ENCODE measurements at places on chromosomes 1 and 21.

GRCh38 chr1:185581961-185582725 is 152.0 kb upstream of the HMCN1 start:
- no peak for DNase-seq

DNA sequence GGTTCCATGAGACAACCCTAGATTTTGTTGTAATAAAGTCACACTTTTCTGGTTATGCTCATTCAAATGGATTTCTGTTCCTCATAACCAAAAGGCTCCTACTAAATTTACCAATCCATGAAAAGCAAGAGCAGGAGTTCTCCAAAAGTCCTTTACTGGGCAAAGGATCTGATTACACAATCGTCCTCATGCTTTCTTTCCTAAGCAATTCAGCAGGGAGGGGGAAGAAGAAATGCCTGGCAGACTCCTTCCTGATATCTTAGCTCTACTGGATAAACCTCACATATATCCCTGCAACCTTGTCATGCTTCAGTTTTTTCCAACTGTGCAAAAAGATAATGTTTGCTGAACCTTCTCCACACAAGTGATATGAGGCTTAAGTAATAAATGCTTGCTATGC is 67.6 kb upstream of the GUCA2B start:
- DNase-seq = no peak

DNA sequence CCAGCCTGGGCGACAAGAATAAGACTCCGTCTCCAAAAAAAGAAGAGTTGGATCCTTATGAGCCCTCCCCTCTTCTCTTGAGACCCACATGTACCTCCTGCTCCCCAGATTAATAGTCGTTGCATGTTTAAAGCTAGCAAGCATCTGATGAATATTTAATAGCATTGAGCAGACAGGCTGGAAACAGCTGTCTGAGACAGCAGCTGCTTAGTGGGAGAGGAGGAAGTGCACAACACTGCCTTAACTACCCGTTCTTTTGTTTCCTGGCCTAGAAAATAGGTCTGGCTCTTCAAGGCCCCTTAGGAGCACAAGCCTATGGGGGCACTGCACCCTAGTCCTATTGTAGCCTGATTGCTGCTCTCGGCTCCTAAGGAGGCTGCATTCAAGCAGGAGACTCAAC is 17.3 kb upstream of the TMEM39B start:
- DNase-seq = no peak

DNA sequence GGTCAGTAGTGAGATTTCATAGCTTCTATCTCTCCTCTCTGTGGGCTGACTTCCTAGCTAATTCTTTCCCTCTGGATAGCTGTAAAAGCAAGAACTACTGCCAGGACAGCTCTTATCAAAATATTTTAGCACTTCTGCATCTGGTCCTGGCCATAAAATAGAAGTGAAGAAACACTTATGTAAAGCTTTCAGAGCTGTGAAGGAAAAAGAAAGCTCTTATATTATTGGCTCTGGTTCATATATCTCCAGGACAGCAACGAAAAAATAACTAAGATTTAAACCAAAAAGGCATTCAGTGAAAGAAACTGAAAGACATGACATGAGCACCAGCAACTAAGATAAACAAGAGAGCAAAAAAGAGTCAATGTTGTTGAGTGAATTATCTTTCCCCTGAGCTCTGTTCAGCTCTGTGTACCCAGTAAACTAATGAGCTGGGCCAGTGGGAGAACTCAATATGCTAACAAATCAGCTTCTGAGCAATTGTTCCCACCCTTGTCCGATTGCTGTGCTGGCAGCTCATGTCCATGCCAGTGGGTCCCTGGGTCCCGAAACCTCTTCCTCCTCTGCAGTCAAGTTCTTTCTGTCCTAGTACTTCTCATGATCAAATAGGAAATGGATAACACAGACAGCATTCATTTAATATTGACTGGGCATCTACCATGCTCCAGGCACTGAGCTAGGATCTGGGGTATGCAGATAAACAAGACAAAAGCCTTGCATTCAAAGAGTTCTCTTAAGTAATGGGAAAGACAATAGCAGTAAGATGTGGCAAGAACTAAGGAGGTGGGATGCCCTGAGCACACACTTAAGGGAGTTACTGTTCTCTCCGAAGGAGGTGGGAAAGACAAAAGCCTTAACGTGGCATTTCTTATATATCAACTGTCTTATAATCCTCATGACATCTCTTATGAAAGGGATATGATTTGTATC is 45.3 kb upstream of the MAN1A2 start:
- no peak for DNase-seq

GRCh38 chr21:30924146-30924700 is 42.8 kb upstream of the KRTAP11-1 start:
- no peak for DNase-seq

- DNase-seq = no peak
Measured at GRCh38 chr1:179663810-179664209, 72.2 kb downstream of the TDRD5 start.

- no peak for DNase-seq
Measured at GRCh38 chr1:228956864-228957263, 221.6 kb downstream of the RHOU start.

- DNase-seq = peak; percentile 65
Measured at GRCh38 chr1:8970870-8971337, 25.2 kb downstream of the CA6 start.

DNA sequence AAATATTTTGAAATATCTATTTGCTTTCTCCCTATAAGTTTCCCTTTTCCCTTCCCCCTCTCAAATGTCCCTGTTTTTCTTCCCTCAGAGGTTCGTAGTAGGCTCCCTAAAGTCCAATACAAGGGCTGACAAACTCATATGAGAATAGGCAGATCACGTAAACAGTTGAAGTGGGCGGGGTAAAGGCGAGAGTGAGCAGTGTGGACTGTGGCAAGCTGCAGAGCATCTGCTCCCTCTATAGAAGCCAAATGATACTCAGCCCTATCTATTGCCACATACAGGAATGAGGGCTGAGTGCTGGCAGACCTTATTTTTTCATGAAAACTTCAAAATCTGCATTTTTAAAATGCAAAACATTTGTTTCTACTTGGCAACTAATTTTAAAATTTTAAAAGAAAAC is 26.3 kb downstream of the PRDX6 start:
- no peak for DNase-seq

DNA sequence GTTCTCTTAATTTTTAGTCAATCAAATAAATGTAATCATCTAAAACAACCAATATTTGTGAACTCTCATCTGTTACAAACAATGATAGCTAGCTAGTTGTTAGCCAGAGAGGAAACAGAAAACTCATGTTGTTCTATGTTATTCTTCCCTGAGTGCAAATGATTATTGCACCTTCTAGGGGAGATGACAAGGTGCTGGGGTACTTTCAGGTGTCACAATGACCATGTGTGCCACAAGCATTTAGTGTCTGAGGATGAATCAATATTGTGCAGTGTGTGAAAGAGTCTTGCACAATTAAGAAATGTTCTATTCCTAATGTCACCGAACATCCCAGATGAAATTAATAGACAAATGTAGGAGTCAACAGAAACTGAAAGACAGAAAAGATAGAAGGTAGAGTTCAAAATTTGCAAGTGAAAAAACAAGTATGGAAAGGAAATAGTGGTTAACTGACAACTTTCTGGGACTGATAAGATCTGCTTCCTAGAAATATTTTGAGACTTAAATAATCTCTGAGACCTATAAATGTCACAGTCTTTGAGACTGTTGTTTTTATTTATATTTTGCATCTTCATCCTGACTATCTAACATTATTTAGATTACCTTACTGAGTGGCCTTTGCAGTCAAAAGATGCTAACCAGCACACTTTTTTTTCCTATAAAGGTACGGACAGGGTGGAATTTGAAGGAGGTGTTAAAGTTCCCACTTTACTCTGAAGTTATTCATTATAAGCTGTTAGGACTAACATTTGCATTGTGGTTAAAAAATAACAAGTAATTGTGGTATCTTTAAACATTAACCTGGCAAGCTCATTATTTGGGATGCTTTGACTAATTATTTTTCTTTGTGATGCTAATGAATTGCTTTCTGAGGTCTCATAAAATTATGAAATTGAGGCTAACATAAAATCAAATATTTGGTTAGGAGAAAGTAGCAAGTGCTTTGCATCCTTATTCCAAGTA is 21.6 kb upstream of the DPYD start:
- DNase-seq = peak; percentile 9

DNA sequence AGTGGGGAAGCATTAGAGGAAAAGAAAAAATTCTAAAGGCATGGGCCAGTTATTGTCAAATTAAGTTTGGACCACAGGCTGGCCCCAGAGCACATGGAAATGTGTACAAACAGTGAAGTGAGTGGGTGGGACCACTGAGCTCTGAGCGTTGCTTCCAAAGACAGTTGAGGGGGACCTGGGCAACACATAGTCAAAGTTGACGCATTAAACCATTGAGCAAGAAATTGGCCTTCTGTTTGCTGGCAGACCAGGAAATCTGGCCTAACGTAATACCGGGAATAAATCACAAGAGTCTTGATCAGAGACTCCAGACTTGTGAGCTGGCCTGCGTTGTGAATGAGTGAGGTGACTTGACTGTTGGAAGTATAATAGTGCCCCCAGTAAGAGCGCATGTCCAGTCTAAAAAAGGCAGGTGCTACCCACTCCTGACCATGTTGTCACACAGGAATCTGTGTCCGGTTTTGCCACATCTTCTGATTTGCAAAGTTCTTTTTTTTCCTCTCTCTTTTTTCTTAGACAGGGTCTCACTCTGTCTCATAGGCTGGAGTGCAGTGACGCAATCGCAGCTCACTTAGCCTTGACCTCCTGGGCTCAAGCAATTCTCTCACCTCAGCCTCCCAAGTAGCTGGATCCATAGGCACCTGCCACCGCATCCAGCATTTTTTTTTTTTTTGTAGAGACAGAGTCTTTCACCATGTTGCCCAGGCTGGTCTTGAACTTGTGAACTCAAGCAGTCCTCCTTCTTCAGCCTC is 10.7 kb downstream of the EPHB2 start:
- DNase-seq = no peak

DNA sequence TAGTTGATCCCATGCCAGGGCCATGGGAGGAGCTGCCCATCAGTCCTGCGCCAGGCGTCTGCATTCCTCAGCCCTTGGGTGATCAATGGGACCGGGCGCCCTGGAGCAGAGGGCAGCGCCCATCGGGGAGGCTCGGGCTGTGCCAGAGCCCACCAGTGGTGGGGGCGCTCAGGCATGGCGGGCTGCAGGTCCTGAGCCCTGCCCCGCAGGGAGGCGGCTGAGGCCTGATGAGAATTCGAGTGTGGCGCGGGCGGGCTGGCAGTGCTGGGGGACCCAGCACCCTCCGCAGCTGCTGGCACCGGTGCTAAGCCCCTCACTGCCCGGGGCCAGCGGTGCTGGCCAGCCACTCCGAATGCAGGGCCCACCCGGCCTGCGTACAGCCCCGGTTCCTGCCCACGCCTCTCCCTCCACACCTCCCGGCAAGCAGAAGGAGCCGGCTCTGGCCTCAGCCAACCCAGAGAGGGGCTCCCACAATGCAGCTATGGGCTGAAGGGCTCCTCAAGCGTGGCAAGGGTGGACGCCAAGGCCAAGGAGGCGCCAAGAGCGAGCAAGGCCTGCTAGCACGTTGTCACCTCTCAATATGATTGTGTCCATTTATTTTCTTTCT is 238.1 kb upstream of the OLFM3 start:
- DNase-seq = no peak

GRCh38 chr1:151474745-151475144 is 15.5 kb upstream of the POGZ start:
- no peak for DNase-seq
